Activated CD4-positive, alpha-beta T cell treated with anti-CD3 and anti-CD28 coated beads for 24 hours (primary cell): ENCODE measurements at places on chromosomes 2 and 18.

GRCh38 chr2:196390243-196391148 is 219.1 kb upstream of the STK17B start:
- DNase-seq, result no peak

DNA sequence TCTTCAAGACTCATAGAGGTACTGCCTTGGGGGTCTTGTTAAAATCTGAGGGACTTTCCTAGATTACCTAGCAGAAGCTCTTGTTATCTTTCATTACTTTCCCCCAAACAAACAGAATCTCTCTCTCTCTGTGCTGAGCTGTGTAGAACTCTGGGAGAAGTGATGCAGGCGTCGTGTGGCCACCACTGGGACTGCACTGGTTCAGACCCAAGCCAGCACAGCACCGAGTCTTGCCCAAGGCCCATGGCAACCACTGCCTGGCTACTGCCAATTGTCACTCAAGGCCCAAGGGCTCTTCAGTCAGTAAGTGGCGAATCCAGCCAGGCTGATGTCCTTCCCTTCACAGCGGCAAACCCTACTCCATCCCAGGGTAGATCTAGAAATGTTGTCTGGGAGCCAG is 28.6 kb downstream of the PPP1R1C start:
- no peak for DNase-seq

- DNase-seq, result no peak
Measured at GRCh38 chr18:58247363-58247834, 203.4 kb downstream of the NEDD4L start.

DNA sequence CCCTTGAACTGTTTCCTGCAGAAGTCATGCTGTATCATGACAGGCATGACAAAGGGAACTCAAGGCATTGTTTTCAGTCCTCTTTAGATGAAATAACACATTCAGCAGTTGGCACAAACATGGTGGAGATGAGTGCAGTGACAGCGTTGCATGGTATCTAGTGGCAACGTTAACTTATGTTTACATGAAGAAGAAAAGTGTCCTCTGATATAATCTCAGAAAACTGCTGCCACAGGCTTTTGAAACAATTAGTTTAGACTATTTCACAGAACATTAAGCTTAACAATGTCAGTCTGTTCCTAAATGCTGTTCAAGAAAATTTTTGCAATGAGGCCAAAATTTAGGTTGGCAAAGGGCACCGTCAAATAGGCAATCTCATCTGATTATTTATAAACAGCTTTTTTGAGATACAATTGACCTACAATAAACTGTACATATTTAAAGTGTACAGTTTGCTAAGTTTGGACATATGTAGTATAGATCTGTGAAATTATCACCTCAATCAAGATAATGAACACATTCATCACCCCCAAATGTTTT is 64.7 kb downstream of the LYPD6B start:
- DNase-seq, result no peak

DNA sequence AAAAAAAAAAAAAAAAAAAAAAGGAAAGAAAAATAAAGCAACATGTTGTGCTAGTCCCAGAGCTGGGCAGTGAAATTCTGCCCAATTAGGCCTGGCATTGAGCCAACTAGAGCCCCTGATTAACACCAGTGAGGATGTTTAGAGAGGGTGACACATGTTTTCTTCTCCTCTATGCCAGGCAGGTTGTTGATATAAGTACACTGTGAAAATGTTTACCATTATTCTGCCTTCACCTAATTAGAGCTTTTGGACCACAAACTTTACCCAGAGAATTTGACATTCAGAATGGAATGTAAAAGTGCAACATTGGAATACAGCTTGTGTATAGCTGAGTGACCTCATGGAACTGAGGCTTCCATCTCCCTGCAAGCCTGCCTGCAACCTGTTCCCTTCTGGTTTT is 95.9 kb upstream of the MSH2 start:
- DNase-seq, result no peak

DNA sequence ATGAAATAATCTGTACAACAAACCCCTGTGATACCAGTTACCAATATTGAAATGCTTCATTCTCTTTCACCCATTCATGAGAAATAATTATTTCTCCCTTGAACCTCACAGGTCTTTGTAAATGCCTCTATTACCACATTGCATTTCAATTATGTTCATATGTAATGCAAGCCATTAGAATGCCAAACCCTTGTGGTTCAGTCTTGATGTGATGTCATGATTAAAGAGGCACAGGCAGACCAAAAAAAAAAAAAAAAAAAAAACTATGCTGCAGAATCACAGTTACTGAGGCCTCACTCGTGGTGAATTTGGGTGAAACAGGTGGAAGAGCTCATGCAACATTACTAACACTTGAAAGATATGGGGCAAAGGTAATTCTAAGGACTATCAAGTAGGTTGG is 9.4 kb upstream of the EPG5 start:
- DNase-seq, result no peak

- no peak for DNase-seq
Measured at GRCh38 chr2:12211326-12212175, 465.1 kb downstream of the LPIN1 start.
